ENCODE measurements at places on chromosomes 1 and 21.

GRCh38 chr1:27057801-27058625 is 45.4 kb upstream of the TENT5B start:
- DNase-seq: no peak

DNA sequence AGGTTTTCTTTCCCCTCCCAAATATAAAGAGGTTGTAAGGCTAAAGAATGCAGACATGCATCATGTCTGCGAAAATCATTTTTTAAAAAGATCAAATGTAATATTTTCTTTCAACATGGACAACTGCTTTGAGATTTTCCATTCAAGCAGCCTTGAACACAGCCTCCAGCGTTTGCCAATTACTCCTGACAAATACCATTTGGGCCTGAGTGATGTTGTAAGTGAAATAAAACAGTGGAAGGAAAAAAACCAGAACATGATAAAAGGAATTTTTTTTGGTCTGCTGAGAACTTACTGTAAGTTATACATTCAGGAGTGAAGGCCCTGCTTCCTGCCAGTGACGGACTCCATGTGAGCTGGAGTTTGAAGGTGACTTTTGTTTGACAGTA is 37.2 kb downstream of the SETD4 start:
- no peak for DNase-seq

DNA sequence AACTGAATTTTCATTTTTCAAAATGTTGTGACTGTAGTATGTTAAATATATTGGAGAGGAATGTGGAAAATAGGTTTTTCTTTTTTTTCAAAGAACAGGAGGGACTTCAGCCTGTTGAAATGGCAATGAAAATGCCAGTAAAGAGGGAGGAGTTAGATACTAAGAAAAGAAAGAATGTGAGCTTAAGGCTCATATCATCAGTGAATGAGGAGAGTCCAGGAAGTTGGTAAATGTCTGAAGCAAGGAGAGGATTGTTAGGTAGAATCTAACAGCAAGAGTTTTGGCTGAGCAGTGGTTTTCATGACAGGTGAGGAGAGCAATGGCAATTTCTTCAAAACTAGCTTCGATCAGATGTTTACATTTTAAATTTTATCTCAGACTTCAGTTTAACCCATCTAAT is 43.0 kb downstream of the PLA2G4A start:
- DNase-seq: no peak

- DNase-seq: no peak
These were observed 112.8 kb upstream of the USP25 start for GRCh38 chr21:15616864-15617574.

GRCh38 chr1:192986110-192986747 is 72.9 kb downstream of the UCHL5 start:
- no peak for DNase-seq

DNA sequence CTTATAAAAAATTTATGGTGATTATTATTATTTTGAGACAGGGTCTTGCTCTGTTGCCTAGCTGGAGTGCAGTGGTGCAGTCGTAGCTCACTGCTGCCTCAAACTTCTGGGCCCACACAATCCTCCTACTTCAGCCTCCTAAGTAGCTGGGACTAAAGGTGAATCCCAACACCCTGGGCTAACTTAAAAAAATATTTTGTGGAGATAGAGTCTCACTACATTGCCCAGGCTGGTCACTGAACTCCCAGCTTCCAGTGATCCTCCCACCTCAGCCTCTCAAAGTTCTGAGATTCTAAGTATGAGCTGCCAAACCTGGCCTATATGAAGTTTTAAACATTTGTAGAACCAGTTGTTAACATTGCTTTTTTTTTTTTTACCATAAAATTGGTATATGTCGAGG is 18.2 kb downstream of the NFIA start:
- DNase-seq: no peak

DNA sequence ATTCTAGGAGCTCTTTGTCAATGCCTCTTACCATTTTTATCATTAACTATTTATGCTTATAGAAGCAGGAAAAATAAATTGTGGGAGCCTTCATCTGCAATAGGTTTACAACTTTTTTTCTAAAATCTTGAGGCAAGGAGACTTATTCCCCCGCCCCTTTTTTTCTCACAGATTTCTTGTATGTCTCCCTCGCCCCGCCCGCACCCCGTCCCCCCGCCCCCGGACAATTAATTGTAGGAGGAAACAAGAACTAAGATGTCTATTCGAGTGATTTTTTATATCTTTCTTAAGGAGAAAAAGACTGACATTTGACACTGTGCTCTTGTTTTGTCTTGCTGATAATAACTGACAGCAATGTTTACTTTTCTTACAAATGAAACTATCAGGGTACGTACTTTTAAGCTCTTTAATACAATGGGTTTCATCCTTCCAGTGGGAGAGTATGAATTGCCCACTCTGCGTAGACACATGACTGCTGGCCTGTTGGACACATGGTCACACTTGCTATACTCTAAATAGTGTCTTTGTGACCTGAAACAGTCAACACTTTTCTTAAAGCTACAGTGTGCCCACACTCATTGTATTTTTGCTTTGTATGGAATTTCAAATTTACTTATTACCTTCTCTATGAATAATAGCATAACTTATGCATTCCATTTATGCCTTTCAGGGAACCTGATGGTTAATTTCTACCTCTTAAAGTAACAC is 1.5 kb upstream of the IVNS1ABP start:
- DNase-seq: no peak

DNA sequence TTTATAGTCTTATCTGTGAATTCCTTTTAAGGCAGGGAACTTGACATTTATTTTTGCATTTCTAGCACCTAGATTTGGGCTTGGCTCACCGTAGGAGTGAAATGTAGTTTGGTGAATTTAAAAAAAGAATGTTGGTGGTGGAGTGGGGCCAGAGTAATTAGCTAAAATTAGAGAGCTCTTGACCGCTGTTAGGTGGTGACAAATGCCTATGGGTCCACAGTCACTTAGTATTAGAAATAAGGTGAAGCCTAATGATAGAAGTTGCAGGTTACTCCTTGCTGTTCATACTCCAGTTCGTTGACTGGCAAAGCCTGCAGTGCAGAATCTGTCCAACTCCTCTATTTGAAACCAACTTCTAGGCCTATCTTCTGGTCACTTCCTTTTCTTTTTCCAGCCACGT is 318.8 kb upstream of the NRIP1 start:
- no peak for DNase-seq

GRCh38 chr1:2080884-2081283 is 30.7 kb downstream of the PRKCZ start:
- DNase-seq: no peak

DNA sequence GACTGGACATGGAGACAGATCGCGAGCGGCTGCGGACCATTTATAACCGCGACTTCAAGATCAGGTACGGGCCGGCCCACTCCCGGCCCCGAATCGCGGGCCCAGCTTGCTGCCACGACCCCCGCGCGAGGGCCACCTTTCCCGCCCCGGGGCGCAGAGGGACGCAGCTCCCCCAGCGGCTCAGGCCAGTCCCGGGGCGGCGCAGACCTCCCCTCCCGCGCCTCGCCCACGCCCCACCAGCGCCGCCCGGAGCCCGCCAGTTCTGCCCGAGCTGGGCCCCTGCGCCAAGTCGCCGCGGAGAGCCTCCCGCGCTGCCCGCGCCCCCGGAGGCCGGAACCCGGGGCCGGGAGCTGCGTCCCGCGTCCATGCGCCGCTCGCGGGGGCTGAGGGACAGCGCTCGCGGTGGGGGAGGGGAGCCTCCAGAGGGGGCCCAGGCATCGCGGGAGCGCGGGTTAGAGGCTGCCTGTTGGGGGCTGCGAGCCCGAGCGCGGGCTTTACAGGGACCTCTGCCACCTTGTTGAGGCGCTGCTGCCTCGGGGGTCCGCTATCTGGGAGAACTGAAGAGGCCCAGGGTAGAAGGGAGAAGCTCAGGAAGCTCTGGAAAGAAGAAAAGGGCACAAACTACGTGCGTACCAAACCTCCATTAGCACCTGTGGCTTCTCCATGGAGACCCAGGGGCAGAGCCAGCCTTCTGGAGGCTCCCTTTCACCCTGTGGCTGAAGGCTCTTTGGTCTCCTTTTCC is 698 bp downstream of the MOV10 start:
- DNase-seq: no peak

DNA sequence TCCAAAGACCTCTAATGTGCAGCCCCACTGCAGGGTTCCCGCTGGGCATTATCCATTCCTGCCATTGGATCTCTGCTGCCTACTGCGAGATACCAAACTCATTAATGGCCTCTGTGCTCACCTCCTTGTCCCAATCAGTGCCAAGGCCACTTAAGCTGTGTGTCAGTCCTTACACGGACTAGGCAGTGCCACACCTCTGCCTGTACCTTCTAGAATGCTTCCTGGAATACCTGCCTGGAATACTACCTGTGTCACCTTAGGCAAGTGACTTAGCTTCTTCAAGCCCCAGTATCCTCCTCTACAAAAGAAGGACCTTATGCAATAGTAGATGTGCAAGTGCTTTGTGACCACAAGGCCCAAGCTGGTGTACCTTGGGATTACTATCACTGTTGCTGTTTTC is 100.1 kb downstream of the FOXD2 start:
- DNase-seq: no peak
